ENCODE measurements at places on chromosomes 4 and X.

DNA sequence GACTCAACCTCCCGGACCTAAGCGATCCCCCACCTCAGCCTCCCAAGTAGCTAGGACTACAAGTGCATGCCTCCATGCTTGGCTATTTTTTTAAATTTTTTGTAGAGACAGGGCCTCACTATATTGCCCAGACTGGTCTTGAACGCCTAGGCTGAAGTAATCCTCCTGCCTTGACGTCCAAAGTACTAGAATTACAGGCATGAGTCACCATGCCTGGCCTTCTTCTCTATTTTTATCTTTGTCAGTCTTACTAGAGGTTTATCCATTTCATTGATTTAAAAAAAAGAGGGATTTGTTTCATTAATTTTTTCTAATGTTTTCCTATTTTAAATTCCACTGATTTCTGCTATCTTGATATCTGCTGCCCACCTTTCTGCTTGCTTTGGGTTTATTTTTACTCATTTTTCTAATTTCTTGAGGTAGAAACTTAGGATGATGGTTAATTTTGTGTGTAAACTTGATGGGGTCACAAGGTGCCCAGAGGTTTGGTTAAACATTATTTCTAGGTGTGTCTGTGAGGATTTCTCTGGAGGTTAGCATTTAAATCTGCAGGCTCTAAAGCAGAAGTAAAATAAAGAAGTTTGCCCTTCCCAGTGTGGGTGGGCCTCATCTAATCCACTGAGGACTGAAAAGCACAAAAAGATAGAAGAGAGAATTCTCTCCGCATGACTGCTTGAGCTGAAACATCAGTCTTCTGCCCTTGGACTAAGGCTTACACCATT, 116.2 kb upstream of the DCLK2 start:
- no peak for DNase-seq

- no peak for DNase-seq
These were observed 22.8 kb upstream of the SH3RF1 start for GRCh38 chr4:169293343-169294176.

DNA sequence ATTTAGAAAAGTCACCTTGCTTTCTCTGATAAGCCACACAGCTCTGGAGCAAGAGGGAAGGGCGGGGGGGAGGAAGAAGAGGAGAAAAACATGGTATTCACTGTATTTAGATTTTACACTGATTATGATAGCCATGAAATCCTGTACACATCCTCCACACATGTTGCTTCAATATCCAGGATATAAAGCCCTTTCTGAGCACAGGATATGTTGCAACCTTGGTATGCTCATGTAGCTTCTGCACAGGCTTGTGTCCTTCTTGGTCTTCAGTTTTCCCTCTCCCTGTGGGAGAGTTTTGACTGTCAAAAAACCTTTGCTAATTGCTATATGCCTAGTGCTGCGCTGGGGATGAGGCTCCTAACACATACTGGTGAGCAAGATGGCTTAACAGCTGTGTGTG, 61.9 kb upstream of the DAPP1 start:
- DNase-seq = no peak

DNA sequence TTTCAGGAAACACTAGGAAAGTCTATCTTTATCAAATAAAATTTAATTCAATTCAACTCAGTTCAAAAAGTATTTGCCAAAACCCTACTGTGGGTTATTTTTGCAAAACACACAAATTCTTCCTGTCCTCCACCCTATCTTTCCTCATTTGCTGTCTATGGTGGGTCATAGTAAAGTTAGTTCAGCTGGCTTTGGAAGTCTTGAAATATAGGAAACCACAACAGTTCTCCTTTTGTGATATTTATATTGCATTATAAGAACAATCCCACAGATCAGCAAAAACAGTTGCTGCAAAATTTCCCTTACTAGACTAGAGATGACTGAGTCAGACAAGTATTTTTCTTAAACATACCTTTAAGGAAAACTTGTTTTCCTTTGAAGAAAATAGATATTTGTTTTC, 22.2 kb downstream of the CYBB start:
- no peak for DNase-seq

GRCh38 chr4:16663732-16664131, 234.7 kb downstream of the LDB2 start:
- no peak for DNase-seq

GRCh38 chr4:89142691-89143669, 31.6 kb downstream of the TIGD2 start:
- no peak for DNase-seq

- no peak for DNase-seq
These were observed 4.1 kb downstream of the FOXO4 start for GRCh38 chrX:71099736-71100135.

GRCh38 chr4:26326791-26327190, 6.0 kb downstream of the RBPJ start:
- no peak for DNase-seq

- DNase-seq = no peak
These were observed 39.3 kb downstream of the ATG4A start for GRCh38 chrX:108130889-108131288.

DNA sequence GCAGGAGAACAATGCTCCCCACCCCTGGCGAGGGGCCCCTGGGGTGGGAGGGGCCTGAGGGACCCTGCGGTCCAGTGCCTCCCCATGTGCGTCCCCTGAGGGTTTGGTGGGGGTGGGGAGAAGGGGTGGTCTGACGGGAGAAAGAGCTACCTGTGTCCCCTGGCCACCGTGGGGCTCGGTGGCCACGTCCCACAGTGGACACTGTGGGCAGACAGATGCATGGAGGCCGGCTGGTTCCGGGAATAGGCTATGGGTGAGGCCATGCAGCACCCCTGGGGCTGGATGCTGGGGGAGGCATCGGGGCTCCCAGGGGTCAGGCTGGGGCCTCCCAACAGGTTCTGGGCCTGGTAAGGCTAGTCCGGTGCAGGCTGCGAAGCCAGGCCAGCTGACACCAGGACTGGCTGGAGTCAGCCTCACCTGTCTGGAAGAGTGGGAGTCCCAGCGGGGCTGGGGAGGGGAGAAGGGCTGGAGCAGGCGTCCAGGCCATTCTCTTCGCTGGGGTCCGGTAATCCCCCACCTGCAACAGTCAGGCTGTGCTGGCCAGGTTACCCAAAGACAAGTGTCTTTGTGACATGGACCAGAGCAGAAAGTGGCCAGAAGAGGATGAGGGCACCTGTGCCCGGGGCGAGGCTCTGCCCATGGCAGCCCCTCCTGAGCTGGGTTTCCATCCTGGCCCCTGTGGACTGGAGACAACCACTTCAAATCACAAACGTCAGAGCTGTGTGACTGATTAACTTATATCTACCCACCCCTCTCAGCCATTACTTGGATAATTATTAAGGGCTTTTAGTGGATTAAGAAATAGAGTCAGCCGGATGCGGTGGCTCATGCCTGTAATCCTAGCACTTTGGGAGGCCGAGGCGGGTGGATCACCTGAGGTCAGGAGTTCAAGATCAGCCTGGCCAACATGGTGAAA, 1.4 kb upstream of the FAM53A start:
- DNase-seq = no peak
